ENCODE measurements at places on chromosomes 11 and 22. TPM values are rescaled to one million over a fixed set of nuclear protein-coding genes. Genes with fewer than 3 reads are reported as not detected.

FBLN1 gene
- 84.8 TPM for total RNA-seq

DNA sequence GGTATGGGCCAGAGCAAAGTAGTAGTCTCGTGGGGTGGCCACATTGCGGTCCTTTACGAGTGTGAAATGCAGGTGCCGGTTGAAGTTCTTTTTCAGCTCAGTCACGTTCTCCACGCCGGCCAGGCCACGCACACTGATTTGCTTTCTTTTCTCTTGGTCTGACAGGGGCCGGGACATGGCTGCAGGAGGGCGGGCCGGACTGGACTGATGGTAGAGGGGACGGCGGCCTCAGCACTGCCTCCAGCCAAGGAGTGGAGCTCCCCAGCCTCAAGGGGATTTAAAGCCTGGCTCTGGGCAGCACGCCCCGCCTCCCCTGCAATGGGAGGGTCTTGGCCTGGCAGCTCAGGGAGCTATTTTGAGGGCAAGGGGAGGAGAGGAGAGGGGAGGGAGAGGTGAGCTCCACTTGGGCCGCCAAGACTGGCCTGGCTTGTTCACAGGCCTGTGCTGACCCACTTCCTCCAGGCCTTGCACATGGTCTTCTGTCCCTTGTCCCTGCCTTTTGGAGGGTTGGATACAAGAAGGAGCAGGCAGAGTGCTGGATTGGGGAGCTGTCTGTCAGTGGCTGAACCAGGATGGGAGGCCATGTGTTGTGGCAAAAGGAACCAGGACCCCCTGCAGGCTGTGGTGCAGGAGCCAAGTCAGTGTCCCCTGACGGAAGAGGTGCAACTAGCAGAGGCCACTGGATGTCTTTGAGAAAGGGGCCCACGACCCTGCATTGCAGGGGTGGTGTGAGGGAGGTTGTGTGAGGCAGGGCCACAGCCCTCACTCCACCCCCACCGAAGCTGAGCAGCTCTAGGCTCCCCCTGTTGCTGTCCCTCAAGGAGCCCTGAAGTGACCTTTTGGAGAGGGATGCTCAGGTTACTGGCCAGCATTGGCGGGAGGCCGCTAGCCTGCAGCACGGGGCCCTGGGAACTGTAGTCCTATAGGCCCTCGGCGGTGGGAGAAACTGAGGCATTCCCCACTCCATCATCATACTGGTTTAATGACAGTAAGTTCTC, at the start of gene PYGM:
Gene PYGM (minus strand): TSS at position 253 of the 998 bp plus-strand sequence. CDS start 76 bp downstream, at position 177.
- no peaks in the 10 kb centered on the region for H3K27me3 ChIP-seq
- H3K4me3 ChIP-seq: peak within 1 kb of the TSS; percentile 12
- no peaks in the 10 kb centered on the region for H3K36me3 ChIP-seq
- DNase-seq: no peak

DNA sequence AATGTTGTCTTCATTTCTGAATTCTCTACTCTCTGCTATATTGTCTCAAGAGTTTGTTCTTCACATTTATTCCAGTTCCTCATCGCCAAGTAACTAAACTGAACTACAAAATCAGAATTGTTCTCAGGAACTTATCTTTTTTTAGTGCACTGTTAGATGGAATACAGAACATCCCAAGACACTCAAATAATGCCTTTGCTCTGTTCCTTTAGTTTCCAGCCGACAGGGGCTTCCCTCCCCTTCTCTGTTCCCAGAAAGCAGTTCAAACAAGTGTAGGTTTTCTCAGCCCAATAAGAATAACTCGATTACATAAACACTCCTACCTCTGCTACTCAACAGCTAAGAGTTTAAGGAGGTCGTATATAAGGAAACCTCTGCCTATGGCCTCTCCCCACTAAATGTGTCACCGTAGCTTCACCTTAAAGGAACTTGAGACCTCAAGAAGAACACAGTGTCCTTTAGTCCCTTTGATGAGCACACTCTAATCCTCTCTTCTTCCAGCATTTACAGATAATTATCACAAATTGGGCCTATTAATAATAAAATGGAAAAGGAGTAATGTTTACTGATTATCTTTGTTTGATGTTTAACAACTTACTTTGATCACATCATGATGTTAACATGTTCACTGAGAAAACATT, 6.9 kb downstream of the POU2AF3 start:
- H3K4me3 ChIP-seq: no peak overlapping the region
- H3K4me1 ChIP-seq: peaks cover 15% of the 10 kb centered on the region
- no peaks in the 10 kb centered on the region for H3K27me3 ChIP-seq

- H3K36me3 ChIP-seq: no peaks in the 10 kb centered on the region
- H3K27me3 ChIP-seq: no peaks in the 10 kb centered on the region
- DNase-seq: no peak
- H3K4me1 ChIP-seq: no peaks in the 10 kb centered on the region
- no peak overlapping the region for H3K4me3 ChIP-seq
These were observed 34.5 kb upstream of the ETS1 start for GRCh38 chr11:128621601-128622501.

- H3K4me3 ChIP-seq: no peak overlapping the region
- no peaks in the 10 kb centered on the region for H3K27me3 ChIP-seq
- DNase-seq: no peak
- peaks cover 3% of the 10 kb centered on the region for H3K4me1 ChIP-seq
These were observed 57.0 kb downstream of the PISD start for GRCh38 chr22:31604746-31605705.

ASRGL1 gene
- 14.9 TPM for total RNA-seq

- DNase-seq: peak; percentile 26
- no peaks in the 10 kb centered on the region for H3K27me3 ChIP-seq
- peak overlapping the region; percentile 29 for H3K4me3 ChIP-seq
- H3K36me3 ChIP-seq: no peaks in the 10 kb centered on the region
These were observed 10.8 kb upstream of the TPP1 start for GRCh38 chr11:6629892-6630631.

DNA sequence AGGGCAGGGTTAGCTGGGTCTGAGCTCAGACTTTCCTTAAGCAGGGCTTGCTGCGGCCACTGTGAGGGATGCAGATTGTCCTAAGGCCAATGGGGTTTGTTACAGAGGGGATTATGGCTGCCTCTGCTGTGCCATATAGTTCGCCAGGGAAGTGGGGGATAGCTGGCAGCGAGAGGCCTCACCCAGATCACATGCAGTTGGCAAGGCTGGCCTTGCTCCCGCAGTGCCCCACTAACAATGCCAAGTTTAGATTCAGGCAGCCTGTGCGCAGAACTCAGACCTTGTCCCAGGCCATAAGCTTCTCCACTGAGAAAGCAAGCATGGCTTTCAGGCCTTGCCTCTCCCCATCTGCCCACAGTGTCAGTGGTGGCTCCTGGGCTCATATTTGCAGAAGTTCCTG, 4.7 kb upstream of the APOL2 start:
- peak overlapping the region; percentile 63 for H3K27ac ChIP-seq
- DNase-seq: no peak
- peaks cover 6% of the 10 kb centered on the region for H3K4me1 ChIP-seq
- H3K27me3 ChIP-seq: no peaks in the 10 kb centered on the region
- no peak overlapping the region for H3K4me3 ChIP-seq
- no peaks in the 10 kb centered on the region for H3K36me3 ChIP-seq

- H3K27me3 ChIP-seq: no peaks in the 10 kb centered on the region
- no peak overlapping the region for H3K4me3 ChIP-seq
- no peak for DNase-seq
- no peaks in the 10 kb centered on the region for H3K36me3 ChIP-seq
- no peak overlapping the region for H3K27ac ChIP-seq
- no peaks in the 10 kb centered on the region for H3K4me1 ChIP-seq
These were observed 14.6 kb upstream of the CTSC start for GRCh38 chr11:88352139-88352538.

DNA sequence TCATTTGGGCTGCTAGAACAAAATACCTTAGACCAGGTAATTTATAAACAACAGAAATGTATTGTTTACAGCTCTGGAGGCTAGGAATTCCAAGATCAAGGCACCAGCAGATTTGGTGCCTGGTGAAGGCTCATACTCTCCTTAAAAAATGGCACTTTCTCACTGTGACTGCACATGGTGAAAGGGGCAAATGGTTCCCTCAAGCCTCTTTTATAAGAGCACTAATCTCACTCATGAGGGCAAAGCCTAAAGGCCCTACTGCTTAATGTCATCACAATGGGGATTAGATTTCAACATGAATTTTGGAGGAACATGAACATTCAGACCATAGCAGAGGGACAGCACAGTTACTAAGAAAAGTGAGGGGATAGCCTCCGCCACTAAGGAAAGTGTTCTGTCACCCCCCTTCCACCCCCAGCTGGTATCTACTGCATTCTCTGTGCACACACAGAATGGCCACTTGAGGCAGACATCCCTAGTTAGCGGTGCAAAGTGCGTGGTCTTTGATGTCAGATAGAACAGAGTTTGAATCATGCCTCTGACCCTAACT, 47.2 kb upstream of the CEP295 start:
- H3K4me1 ChIP-seq: peaks cover 21% of the 10 kb centered on the region
- no peak for DNase-seq
- no peaks in the 10 kb centered on the region for H3K27me3 ChIP-seq
- H3K27ac ChIP-seq: no peak overlapping the region
- no peak overlapping the region for H3K4me3 ChIP-seq

- no peak for DNase-seq
- no peak overlapping the region for H3K4me3 ChIP-seq
- no peak overlapping the region for H3K27ac ChIP-seq
- H3K4me1 ChIP-seq: peaks cover 6% of the 10 kb centered on the region
- H3K36me3 ChIP-seq: no peaks in the 10 kb centered on the region
- peaks cover 43% of the 10 kb centered on the region for H3K27me3 ChIP-seq
These were observed 3.9 kb downstream of the KLHL35 start for GRCh38 chr11:75428989-75429640.

DNA sequence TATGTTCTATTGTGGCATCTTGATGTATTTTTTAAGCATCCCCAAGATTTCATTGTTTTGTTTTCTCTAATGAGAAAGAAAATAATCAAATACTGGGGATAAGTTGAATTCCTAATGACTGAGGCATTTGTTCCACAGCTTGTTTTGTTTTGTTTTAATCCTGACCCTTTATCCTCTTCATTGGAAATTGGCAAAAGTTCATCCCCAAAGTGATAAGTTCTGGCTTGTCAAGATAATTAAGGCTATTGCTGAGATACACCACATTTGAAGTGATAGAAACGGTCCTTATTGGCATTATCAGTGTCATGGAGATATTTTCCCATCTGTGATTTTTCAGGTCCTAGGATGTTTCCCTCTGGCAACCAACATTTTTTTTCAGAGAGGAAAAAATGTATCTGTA, 65.0 kb downstream of the SLC36A4 start:
- H3K36me3 ChIP-seq: no peaks in the 10 kb centered on the region
- no peaks in the 10 kb centered on the region for H3K4me1 ChIP-seq
- H3K27ac ChIP-seq: no peak overlapping the region
- no peak overlapping the region for H3K4me3 ChIP-seq

Measured in transverse colon (tissue), 4 donors.